ENCODE measurements at places on chromosomes 6 and 20.

GRCh38 chr6:56364431-56364826 lies 117.0 kb upstream of the COL21A1 start:
- H3K27me3 ChIP-seq, result peaks cover 3% of the 10 kb centered on the region
- no peaks in the 10 kb centered on the region for H3K4me1 ChIP-seq
- no peak overlapping the region for H3K27ac ChIP-seq
- no peaks in the 10 kb centered on the region for H3K36me3 ChIP-seq

DNA sequence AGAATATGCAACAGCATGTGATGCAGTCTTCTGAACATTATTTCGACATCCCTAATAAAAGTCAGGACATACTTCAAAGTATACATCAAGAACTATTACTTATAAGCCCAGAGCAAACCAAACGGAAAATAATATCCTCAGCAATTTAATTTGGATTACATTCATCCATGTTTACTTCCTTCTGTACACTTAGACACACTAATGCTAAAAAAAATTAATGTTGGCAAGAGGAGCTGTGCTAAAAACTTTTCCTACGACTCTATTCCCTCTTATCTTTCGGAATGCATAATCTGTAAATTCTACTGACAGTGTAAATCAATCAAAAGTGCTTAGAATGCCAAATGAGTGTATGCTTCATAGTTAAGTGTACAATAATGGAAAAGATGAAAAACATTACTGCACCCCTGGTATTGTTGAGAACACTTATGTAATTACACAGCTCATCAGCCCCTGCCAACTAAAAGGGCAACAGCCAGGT lies 301.2 kb upstream of the HSF2 start:
- no peaks in the 10 kb centered on the region for H3K4me1 ChIP-seq

DNA sequence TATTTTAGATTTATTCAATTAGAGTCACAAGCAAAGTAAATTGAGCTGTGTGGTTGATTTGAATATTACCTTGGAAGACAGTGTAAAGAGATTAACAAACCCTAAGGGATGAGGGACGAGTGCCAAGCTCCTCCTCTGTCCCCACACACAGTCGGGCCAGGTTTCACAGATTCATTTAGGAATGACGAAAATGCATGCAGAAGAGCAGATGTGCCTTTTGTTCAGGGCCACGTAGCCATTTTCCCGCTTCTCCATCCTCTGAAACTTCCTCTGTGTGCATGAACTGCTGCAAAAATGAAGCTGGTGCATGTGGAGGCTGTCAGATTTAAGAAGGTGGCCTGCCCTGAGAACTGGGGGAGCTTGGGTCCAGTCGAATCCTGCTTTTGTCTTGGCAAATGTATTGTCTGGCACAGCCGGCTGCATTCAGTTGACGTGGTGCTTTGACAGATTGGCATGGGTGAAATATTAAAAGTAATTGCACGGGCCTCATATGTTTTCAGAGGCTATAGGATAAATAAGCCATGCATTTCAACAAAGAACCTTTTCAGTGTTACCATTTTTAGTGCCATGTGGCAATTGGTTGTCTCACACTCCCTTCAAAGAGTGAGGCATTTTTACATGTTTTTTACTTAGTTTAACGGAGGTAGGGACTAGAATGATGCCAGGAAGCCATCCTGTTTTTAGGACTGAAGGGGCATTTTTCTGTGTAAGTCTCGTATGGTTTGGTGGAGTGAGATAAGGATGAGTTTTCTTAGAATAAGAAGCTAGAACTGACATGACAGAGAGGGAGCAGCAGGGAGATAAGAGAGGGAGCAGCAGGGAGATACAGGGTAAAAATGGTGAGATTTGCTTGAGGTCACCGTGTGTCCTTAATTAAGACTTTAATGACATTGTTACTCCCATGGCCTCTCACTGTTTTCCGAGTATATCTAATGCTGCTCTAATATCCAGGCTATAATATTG lies 361.1 kb downstream of the NRN1 start:
- DNase-seq, result no peak
- no peaks in the 10 kb centered on the region for H3K4me1 ChIP-seq
- H3K27ac ChIP-seq, result no peak overlapping the region

DNA sequence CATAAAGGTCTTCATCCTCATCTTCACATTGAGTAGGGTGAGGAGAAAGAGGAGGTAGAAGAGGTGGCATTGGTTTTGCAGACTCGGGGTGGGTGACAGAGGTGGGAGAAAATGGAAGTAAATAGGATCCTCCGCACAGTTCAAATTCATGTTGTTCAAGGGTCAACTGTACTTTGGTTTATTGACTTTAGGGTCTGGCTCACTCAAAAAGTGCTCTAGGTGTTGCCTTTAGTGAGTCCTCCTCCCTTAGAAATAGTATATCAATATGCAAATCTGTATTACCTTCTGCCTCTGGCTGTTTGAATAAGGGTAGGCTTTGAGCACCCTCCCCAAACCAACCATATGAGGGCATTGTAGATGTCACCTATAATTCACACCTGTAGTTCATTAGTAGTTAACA lies 54.7 kb downstream of the KIF6 start:
- no peaks in the 10 kb centered on the region for H3K27me3 ChIP-seq
- H3K27ac ChIP-seq, result no peak overlapping the region
- no peaks in the 10 kb centered on the region for H3K36me3 ChIP-seq
- no peak overlapping the region for H3K4me3 ChIP-seq
- H3K4me1 ChIP-seq, result no peaks in the 10 kb centered on the region

DNA sequence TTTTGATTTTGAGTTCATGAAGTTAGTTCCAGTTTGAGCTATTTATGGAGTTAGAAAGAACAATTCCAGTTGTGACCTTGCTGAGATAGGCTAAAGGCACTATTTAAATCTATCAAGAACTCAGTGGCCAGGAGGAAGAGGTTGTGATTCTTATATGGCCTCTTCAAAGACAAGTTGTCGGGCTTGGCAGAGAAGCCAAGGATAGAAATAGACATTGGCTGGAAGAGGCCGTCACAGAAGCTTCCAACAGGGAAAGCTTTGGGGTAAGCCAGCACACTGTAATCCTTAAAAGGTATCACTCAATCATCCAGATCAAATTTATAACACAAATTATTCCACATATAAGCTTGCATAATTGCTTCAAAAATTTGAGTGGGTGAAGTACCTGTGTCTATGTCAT lies 286.1 kb downstream of the SYNE1 start:
- H3K4me1 ChIP-seq, result no peaks in the 10 kb centered on the region
- H3K27me3 ChIP-seq, result peaks cover 3% of the 10 kb centered on the region
- H3K4me3 ChIP-seq, result no peak overlapping the region

DNA sequence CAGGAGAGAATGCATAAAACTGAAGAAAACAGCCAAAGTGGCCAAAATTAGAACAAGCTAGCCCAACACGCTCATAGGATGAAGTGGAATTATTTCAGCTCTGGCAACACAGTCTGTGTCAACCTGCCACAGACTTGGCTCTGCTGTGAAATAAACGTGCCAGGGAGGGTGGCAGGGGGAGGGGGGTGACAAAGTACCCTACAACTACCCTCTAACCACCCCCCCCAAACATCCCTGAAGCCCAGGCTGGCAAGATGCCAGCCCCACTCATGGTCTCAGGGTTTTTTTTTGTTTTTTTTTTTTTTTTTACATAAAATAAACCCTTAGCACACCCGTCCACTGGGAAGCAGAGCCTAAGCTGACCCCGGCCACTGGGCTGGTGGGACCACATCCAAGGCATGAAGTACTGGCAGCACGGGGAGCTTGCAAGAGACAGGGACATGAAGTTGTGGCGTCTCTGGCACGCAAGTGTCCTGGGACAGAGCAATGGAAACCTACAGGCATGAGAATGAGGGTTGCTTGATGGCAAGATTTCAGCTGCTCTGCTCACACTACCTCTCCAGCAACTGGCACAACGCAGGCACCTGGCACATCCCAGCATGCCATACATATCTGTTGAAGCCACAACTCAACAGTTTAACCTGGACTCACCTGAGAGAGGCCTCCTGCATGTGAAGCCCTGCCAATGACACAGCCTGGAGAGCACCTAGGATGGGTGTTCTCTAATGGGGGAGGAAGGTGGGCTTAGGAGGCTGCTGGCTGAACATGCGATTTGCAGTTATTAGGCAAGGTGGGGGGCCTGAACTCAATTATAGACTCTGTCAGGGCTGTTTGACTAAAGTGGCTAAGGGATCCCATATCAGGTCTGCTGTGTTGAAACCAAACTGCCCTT lies 76.4 kb downstream of the TRAM2 start:
- H3K27me3 ChIP-seq, result no peaks in the 10 kb centered on the region
- no peak for DNase-seq
- no peak overlapping the region for H3K27ac ChIP-seq
- H3K4me1 ChIP-seq, result no peaks in the 10 kb centered on the region

DNA sequence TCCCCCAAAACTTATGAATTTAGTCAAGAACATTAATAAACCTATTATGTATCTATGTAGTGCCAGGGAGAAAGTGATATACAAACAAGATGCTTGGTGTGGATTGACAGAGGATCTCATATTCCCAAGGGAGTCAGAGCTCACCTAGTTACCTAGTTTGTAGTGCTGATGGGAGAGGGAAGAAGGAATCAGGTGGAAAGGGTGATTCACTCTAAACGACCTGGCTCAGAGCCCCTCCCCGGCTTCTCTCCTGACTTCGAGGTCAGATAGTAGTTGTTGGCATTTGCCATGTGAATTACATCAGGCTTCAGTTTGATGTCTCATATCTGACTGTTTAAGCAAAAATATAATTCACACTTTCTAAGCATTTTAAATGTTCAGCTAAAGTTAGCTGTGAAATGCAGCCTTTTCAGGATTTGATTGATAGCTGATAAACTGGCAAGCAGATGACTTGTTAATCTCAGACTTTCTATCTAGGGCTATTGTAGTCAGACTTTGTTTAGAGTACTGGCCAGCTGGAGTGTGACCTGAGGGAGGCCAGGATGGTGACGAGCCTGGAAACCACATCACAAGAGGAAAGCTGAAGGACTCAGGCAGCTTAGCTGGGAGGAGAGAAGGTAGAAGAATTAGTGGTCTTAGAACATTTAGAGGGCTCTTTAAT lies 123.7 kb downstream of the AKAP7 start:
- peaks cover 5% of the 10 kb centered on the region for H3K4me1 ChIP-seq
- H3K36me3 ChIP-seq, result peaks cover 14% of the 10 kb centered on the region
- no peak overlapping the region for H3K27ac ChIP-seq
- DNase-seq, result no peak
- H3K27me3 ChIP-seq, result no peaks in the 10 kb centered on the region

DNA sequence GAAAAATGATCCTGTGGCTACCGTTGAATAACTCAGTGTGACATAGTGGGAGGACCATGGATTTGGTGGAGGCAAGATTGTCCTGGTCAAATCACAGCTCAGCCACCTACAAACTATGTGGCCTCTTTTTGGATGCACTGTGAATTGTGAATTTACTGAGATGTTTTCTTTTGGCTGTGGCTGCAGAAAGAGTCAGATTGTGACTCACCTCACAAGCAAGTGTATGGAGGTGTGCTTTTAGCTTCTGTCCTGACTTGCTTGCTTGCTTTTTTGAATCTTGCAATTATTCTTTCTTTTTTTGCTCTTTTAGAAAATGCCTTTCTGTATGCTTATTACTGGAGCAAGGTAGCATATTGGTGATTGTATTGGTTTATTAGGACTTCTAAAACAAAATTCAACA lies 122.9 kb upstream of the FOXO3 start:
- peaks cover 18% of the 10 kb centered on the region for H3K27me3 ChIP-seq
- DNase-seq, result no peak
- H3K4me1 ChIP-seq, result peaks cover 2% of the 10 kb centered on the region
- H3K36me3 ChIP-seq, result no peaks in the 10 kb centered on the region

GRCh38 chr6:134474955-134475354 lies 157.0 kb upstream of the SGK1 start:
- H3K27me3 ChIP-seq, result peaks cover 6% of the 10 kb centered on the region
- no peak for DNase-seq
- H3K27ac ChIP-seq, result no peak overlapping the region
- H3K36me3 ChIP-seq, result no peaks in the 10 kb centered on the region
- H3K4me1 ChIP-seq, result no peaks in the 10 kb centered on the region

DNA sequence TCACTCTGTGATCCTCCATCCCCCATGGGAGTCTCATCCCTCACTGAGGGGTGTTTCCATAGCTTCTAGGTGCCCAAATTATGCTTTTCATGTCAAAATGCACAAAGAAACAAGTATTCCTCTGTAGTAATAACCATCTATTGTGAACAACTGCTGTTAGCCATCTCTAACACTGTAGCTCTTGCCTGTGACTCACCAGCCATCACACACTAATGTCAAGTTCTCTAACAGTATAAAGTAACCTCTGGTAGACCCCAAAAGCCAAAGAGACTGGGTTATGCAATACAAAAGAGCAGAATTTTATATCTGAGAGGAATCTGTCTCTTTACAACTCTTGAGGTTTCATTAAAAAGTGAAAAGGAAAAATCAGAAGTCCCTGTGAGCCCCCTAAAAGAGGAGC lies 25.4 kb upstream of the IYD start:
- H3K4me3 ChIP-seq, result no peak overlapping the region
- no peaks in the 10 kb centered on the region for H3K4me1 ChIP-seq
- peaks cover 29% of the 10 kb centered on the region for H3K27me3 ChIP-seq
- no peaks in the 10 kb centered on the region for H3K36me3 ChIP-seq
- no peak for DNase-seq

- no peak overlapping the region for H3K4me3 ChIP-seq
- no peaks in the 10 kb centered on the region for H3K36me3 ChIP-seq
- H3K4me1 ChIP-seq, result peaks cover 26% of the 10 kb centered on the region
- H3K27ac ChIP-seq, result no peak overlapping the region
- no peaks in the 10 kb centered on the region for H3K27me3 ChIP-seq
Observed at GRCh38 chr6:156884306-156884705, 107.1 kb downstream of the ARID1B start.

GRCh38 chr6:55530931-55531330 lies 48.1 kb downstream of the HMGCLL1 start:
- H3K4me3 ChIP-seq, result no peak overlapping the region
- H3K4me1 ChIP-seq, result no peaks in the 10 kb centered on the region
- no peak overlapping the region for H3K27ac ChIP-seq
- no peaks in the 10 kb centered on the region for H3K36me3 ChIP-seq
- no peak for DNase-seq
- no peaks in the 10 kb centered on the region for H3K27me3 ChIP-seq

All from activated naive CD4-positive, alpha-beta T cell treated with anti-CD3 and anti-CD28 coated beads, Interleukin-2, amount 10 ng/mL, durations not matched to agents 7 days and 5 days (primary cell).